ENCODE measurements at places on chromosomes 3 and 15.

GRCh38 chr15:69643476-69643875 is 190.9 kb downstream of the RPLP1 start:
- DNase-seq, result no peak

DNA sequence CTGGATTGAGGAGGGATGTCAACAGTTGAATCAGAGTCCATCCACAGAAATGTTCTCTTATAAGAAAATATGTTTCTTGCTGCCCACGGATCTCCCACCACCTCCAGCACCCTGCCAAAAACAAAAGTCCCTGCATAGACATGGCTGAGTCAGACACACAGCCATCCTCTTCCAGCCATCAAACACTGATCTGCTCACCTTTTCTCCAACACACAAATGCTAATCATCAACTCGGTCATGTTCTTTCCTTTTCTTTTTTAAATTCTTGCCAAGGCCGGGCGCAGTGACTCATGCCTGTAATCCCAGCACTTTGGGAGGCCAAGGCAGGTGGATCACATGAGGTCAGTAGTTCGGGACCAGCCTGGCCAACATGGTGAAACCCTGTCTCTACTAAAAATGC is 110.7 kb upstream of the IL12A start:
- DNase-seq, result no peak

DNA sequence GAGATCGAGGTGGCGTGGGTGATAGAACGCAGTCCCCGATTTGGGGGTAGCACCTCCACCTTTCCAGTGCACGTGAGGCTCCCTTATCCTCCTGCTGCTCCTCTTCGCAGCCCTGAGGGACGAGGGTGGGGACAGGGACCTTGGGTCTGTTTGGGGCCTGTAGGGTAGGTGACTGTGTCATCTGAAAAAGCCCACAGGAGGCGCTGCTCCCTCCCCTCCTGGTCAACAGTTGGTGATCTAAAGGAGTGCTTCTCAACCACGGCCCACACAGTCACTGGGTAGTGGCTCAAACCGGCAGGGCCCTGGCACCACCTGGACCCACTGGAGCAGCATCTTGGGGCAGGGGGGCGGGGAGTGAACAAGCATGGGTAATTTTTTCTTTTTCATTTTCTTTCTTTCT is 7.1 kb downstream of the LRRK1 start:
- DNase-seq, result no peak

DNA sequence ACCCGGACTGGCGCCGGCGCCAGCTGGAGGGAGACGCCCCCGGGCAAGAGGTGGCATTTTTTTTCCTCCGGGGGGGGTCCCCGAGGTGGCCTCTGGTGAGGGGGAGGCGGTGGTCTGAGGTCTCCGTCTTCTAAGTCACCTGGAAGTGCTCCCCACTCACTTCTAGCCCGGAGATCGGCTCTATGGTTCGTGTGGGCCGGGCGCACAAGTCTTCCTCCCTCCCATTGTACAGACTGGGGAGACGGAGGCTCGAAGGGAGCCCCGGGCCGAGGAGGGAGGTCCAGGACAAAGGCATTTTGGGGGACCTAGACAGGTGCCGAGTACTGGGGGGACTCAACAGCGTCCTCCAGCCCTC is 4.4 kb downstream of the GATA2 start:
- no peak for DNase-seq

- DNase-seq, result no peak
Observed at GRCh38 chr3:3288255-3288654, 108.8 kb upstream of the CRBN start.

- DNase-seq, result no peak
Observed at GRCh38 chr3:162285259-162285658, 788.7 kb downstream of the OTOL1 start.

DNA sequence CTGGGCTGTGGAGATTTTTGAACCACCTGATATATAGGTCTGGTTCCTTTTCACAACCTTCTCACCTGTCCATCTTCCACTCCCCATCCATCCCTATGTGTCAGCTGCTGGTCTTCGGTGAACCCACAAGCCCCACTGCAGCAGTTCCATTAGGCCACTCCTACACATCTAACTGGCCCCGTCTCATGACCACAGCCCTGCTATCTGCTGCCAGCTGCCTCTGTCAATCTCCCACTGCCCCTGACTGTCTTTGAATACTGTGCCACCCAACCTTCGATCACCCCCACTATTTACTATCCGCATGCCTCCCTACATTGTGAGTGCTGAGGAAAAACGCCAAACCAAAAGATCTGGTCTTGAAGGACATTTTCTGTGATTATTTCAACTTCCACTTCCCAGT is 795.4 kb downstream of the IGSF11 start:
- no peak for DNase-seq

DNA sequence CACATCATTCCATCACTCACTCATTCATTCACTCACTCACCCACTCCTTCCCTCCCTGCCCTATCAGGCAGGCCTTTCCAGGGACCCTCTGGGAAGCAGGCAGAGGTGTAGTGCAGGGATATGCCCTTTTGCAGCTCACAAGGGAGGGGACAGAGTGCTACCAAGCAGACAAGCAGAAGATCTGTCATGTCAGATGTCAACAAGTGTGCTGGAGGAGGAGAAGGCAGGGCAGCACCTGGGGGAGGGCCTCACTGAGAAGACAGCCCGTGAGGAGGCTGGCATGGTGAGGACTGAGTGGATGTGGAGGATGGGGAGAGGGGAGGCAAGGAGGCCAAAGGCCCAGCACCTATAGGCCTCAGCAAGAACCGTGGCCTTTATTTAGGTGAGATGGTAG is 15.3 kb downstream of the ABTB1 start:
- DNase-seq, result peak; percentile 24

- no peak for DNase-seq
Observed at GRCh38 chr3:142875099-142875498, 13.8 kb downstream of the PCOLCE2 start.

DNA sequence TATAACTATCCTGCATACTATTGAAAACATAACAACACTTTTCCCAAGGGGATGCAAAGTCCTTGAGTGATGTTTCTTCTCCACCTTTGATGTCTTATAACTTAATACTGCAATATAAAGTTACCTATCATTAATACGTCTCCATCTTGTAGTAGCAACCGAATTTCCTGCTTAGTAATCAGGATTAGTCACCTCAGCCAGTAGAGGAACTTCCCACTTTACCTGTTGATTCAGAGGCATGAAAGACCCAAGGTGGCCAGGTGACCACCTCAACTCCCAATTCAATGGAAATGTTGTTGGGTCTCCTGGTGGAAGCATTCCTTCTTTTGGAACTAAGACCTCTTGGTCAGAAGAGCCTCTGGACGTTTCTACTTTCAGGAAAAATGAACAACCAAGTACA is 3.5 kb upstream of the TMCC1 start:
- DNase-seq, result no peak

DNA sequence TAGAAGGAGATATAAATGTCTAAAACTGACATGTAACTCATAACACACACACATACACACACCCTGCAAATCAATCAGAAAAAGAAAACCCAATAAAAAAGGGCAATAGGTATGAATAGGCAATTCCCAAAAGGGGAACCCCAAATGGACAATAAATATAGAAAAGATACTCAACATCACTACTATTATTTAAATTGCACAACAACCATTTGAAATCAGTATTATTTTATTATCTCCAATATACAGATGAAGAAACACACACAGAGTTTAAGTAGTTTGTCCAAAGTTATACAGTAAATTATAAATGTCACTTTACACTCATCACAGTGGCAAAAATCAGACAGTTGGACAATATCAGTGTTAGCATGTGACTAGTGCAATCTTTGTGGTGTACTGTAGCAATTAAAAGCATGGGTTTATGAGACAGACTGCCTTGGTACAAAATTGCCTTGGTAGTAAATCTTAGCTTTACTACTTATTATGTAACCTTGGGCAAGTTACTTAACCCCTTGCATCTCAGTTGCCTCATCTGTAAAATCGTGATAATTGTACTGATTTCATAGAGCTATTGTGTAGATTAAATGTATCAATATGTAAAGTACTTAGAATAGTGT is 3.4 kb upstream of the FSTL1 start:
- DNase-seq, result no peak

DNA sequence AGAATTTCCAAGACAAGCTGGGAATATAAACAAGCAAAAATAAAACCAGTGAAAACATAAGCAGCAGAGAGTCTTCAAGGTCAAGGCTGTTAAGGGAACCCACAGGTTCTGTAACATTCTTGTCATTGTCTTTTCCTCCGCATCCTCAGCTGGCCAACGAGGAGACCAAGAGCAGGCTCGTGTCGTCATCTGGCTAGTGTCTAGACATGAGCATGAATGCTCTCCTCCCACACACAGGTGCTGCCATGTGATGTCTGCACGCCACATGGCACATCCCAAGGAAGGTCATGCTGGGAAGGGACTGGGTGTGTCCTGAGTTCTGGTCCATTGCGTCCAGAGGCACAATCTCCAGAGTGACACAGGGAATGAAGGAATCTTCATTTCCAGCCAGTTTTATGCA is 156.2 kb downstream of the POLR2M start:
- DNase-seq, result no peak

- peak; percentile 91 for DNase-seq
Observed at GRCh38 chr15:73697033-73697467, 12.9 kb downstream of the CD276 start.

GRCh38 chr15:68768321-68768720 is 52.4 kb downstream of the ANP32A start:
- no peak for DNase-seq

GRCh38 chr3:52056521-52056967 is at the start of gene DUSP7:
TSS of gene DUSP7 (minus strand) at chr3:52056571. CDS start at chr3:52056366, 205 bp downstream.
- peak; percentile 73 for DNase-seq

- DNase-seq, result no peak
Observed at GRCh38 chr3:196016059-196016458, 65.8 kb downstream of the TFRC start.

DNA sequence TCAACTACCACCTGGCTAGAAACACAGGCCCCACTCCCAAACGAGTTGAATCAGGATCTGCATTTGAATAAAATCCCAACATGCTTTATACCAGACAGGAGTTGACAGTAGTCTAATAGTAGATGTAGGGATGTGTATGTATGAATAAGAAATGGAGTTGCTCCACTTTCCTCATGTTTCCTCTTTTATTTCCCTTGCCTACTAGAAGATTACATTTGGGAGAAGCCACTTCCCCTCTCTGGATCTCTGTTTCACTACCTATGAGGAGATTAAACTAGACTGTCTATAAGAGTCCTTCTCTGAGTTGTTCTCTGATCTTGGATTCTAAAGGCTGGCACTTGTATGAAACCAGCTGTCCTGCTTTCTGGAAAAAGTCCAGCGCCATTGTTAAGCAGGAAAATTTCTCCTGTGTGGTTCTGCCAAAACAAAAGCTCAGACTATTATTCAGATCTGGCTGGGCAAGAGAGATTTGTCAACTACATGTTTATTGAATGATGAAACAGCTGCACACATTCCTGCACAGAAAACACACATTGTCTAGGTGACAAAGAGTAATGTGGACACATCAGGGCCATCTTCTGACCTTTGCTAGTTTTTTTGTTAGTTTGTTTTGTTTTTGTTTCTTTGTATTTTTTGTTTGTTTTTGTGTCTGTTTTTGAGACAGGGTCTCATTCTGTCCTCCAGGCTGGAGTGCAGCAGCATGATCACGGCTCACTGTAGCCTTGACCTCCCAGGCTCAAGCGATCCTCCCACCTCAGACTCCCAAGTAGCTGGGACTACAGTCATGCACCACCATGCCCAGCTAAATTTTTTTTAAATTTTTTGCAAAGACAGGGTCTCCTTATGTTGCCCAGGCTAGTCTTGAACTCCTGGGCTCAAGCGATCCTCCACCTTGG is 29.9 kb downstream of the ACP3 start:
- DNase-seq, result no peak

- no peak for DNase-seq
Observed at GRCh38 chr15:35167675-35168074, 82.6 kb upstream of the NANOGP8 start.

- DNase-seq, result no peak
Observed at GRCh38 chr3:190041333-190042041, 79.2 kb downstream of the P3H2 start.

All from CD4-positive, alpha-beta memory T cell (primary cell).